Right ventricle myocardium inferior (tissue), 1 donor: ENCODE measurements at places on chromosomes 7 and 10. TPM values are rescaled to one million over a fixed set of nuclear protein-coding genes. Genes with fewer than 3 reads are reported as not detected.

Gene WDR37
- total RNA-seq: 28.9 TPM

Gene AKR1E2
- 5.4 TPM for total RNA-seq

Gene PTPN20
- 14.3 TPM for total RNA-seq

Gene ADGRA1
- not detected for total RNA-seq

Gene LARP4B
- total RNA-seq: 58.9 TPM

Gene ZNF248
- total RNA-seq: 13.2 TPM

- DNase-seq: no peak
Observed at GRCh38 chr7:53470336-53470970, 435.0 kb downstream of the POM121L12 start.

DNA sequence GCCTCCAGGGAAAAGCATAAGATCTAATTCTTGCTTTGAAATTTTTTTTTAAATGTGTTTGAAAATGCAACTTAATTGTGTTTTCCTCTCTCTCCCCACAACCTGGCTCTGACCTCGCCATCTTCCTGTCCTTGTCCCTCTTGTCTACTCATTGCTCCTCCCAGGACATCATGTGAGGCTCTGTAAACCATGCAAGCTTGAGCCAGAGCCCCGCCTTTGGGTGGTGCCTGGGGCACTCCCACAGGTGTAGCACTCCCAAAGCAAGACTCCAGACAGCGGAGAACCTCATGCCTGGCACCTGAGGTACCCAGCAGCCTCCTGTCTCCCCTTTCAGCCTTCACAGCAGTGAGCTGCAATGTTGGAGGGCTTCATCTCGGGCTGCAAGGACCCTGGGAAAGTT is 9.8 kb upstream of the CDHR1 start:
- no peak for DNase-seq

DNA sequence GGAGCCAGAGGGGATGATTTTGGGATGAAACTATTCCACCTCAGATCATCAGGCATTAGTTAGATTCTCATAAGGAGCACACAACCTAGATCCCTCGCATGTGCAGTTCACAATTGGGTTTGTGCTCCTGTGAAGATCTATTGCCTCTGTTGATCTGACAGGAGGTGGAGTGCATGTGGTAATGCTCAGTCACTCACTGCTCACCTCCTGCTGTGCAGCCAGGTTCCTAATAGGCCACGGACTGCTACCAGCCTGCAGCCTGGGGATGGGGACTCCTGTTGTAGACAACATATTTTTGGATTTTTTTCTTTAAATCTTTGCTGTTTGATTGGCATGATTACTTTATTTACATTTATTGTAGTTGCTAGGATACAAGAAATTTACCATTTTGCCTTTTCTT is 765.0 kb downstream of the INHBA start:
- DNase-seq: no peak

GRCh38 chr7:102424129-102424551 is 9.2 kb upstream of the ORAI2 start:
- DNase-seq: no peak

DNA sequence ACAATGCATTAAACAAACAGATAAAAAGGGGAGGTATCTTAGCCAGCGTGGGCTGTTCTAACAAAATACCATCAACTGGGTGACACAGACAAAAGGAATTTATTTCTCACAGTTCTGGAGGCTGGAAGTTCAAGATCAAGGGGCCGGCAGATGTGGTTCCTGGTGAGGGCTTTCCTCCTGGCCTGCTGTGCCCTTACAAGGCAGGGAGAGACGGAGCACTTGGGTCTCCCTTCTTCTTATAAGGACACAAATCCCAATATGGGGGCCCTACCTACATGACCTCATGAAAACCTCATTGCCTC is 281.6 kb upstream of the KLF14 start:
- no peak for DNase-seq

DNA sequence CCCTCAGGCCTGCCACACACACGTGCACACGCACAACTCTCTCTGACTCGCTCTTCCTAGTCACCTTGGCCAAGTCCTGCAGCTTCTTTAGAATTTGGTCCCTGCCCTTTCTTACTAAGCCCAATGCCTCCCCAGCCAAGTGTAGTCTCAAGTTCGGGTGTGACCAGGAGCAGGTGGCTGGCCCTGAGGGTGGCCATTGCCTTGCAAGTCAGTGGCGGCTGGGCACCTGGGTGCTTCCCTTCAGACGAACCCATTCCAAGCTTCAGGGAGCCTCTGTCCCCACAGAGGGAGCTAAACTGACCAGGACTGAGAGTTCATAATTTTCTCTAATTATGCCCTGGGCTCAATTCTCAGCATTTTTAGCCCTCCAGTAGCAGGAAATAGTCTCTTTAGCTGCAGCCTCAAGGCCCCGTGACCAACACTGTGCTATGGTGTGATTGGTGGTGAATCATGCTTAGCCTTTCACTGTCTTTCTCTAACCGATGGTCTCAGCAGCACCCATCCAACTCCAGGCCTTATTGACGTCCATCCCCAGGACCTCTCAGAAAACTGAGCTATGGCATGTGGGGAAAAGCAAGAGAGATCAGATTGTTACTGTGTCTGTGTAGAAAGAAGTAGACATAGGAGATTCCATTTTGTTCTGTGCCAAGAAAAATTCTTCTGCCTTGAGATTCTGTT is 34.7 kb upstream of the FXYD4 start:
- DNase-seq: no peak

DNA sequence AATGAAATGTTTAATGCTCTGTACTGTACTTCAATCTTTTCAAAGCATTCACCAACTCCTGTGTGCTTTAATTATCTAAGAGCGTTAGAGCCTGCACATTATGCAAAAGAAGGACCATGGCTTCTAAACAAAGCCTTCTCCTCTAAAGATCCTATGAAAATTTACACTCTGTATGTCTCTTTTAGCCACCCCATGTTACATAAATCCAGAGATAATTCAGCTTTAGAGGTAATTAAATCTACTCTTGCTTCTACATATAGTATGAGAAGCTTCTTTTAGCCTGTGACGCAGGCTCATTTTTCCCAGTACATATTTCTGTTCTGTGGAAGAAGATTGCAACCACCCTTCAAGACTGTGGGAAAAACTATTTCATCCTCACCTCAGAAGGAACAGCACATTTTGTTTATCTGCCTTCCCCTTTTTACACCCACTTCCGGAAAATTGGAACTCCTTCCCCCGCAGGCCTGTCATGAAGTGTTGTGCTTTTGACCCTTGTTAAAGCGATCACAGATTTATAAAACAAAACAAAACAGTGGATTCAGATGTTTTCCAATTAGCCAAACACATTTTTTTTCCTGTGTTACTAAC is 8.1 kb upstream of the TAS2R16 start:
- no peak for DNase-seq

GRCh38 chr7:155483868-155484325 is 26.0 kb downstream of the EN2 start:
- DNase-seq: no peak

- DNase-seq: no peak
Observed at GRCh38 chr10:49761789-49762565, at the start of gene OGDHL. OGDHL (minus strand) TSS chr10:49762323; CDS start chr10:49758592, 3,731 bp downstream.

DNA sequence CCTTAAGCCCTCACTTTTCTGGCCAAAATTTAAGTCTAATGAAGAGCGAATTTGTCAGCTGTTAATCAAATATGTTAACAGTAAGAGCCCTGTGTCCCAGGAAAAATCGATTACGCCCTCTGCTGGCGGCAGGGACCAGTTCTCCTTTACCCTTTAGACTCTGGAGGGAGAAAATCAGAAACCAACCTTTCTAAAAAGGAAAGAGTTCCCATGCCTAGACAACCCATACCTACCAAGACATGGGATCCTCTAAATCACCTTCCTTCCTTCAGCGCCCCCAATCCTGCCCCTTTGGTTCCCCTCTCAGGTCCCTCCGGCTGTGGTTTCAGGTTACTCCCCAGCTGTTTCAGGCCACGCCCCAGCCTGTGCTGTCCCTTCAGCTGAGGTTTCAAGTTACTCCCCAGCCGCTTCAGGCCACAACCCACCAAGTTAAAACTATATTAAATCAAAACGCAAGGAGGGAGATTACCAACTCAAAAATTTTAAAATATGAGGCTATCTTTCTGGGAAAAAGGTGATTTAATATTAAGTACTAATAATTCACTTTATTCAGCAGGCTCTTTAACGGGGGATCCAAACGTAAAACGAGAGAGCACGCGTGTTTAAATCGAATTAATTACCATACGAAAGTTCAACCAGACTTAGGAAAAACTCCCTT is 1.4 kb upstream of the AKR1B15 start:
- no peak for DNase-seq

GRCh38 chr7:103445228-103446048 is 569 bp downstream of the SLC26A5 start:
- DNase-seq: no peak

DNA sequence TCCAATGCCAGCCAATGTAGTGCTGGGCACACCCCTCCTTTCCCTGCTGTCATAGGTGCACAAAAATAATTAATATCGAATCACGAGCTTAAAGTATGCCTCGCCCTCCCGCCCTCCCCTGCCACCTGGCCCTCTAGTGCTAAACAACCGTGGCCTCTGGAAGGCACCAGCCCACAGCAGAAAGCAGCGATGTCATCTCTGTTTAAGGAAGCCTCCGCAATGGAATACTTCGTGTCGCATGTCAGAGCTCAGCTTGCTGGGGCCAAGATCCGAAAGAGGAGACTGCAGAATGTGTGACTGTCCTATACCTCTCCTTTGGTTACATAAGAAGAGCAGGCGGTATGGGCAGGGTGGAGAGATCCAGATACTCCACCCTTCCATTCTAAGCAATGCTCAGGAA is 71.5 kb downstream of the RHOBTB1 start:
- DNase-seq: no peak

DNA sequence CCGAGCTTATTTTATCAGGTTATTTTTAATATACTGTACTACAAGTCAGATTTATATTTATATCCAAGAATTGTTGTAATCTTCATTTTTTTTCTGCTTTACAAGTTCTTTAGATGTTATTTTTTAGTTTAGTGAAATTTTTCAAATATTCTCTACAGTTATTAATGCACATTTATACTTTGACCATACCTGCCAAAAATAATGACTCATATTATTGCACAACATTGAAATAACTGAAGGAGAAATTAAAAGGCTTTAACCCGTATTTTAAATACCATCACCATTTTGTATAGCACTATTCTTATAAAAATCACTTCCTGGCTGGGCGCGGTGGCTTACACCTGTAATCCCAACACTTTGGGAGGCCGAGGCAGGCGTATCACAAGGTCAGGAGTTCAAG is 278.5 kb downstream of the BICC1 start:
- no peak for DNase-seq

DNA sequence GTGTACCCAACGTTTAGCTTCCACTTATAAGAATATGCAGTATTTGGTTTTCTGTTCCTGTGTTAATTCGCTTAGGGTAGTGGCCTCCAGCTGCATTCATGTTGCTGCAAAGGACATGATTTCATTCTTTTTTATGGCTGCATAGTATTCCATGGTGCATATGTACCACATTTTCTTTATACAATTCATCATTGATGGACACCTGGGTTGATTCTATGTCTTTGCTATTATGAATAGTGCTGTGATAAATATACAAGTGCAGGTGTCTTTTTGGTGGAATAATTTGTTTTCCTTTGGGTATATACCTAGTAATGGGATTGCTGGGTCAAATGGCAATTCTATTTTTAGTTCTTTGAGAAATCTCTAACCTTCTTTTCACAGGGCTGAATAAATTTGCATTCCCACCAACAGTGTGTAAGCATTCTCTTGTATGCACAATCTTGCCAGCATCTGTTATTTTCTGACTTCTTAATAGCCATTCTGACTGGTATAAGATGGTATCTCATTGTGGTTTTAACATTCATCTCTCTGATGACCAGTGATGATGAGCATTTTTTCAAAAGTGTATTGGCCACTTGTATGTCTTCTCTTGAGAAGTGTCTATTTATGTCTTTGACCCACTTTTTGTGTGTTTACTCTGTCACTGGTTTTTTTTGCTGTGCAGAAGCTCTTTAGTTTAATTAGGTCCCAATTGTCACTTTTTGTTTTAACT is 72.5 kb upstream of the CC2D2B start:
- DNase-seq: no peak

DNA sequence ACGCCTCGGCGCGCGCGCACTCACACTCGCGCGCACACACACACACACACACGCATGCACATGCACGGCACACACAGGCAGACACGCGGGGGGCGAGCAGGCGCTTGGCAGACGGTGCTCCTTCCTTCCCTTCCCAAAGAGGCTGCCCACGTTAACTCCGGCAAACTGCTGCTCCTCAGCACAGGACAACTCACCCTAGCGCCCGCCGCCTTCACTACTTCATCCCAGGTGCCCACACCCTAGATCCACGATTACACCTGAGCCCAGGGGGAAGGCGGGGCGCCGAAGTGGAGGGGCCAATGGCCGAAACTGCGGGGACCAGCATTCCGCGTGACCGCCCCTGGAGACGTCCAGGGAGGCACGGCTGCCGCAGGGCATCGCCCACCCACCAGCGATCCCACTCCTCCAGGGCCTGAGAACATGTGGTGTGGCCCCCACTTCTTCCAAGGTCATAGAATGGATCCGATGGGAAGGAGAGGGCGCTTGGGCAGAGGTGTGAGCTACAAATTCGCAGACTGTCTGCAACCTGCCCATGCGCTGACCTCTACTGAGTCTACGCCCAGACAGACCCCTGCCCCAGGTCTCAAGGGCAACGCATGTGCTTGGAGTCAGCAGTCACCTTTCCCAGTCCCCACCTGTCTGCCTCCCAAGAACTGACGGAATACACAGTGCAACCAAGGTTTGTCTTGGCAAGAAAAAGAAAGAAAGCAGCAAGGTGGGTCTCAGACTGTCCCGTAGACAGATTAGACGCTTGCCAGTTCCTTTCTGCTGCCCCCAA is 74.6 kb downstream of the CALN1 start:
- DNase-seq: no peak

DNA sequence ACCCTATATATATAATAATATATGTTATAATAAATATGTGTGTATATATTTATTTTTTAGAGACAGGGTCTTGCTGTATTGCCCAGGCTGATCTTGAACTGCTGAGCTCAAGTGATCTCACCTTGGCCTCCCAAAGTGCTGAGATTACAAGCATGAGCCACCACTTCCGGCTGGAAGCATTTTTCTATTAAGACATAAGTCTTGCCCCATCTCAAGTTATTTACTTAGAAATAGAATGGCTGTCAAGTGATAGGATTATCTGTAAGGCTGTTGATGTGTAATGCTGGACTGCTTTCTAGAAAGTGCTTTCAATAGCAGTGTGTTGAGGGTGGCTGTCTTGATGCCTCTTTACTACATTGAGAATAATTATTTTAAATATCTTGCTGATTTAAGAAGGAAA is 65.2 kb downstream of the ZMYND11 start:
- no peak for DNase-seq

GRCh38 chr10:126013489-126014281 is 117.3 kb downstream of the FANK1 start:
- no peak for DNase-seq

- DNase-seq: no peak
Observed at GRCh38 chr10:69789164-69789576, 12.5 kb upstream of the COL13A1 start.

DNA sequence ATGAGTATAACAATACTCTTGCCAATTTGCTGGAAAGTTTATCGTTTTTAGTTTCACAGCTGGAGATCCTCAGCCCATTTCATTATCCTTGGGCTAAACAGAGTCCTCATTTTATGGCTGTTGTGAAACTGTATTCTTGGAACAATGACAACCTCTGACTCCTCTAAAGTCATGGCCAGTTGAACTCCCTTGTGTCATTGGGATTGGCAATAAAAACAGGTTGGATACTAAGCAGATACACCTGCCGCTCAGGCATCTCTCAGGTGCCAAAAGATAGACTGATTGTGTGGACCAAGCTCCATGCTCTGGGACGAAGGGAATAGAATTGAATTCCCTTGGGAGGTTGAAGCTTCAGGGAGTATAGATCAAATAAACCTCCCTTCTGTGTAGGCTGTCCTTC is 182.2 kb downstream of the WDR11 start:
- DNase-seq: no peak
